Brain (organoid and tissue), 16 donors: ENCODE measurements at places on chromosomes 7 and 10.
A peak's percentile ranks its signal among the peaks of the same experiment; 100 is the strongest.

DNA sequence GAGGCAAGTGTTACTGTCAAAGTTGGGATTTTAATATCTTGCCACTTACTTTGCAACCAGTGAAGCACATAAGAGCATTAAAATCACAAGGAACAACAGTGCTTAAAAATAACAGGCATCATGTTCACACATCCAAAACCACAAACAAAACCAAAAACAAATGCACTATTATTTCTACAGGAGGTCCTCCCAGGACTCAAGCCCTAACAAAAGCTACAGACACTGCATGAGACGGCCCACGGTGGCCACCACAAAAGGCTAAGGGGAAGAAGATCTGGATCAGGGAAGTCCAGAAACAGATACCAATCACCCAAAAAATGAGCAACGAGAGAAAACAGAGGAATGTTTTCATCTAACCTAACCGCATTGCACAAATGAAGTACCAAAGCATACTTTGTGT is 158.4 kb downstream of the ZMYND11 start:
- no peak for DNase-seq

DNA sequence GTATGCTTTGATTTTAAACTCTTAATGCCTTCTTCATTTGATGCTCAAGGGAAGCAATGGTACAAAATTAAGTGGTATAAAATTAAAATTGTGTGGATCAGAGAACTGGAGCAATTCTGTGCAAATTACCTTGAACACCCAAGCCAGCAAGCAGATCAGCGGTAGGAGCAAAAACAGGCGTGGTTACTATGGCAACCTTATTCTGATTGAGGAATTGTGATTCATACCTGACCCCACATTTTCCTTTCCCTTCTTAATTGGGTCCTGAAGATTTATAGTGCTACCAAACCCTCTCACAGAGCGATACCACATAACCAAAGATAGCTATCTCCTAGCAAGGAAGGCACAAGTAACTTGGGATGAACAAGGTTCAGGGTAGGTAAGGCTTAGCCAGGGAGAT is 72.5 kb upstream of the FZD1 start:
- DNase-seq, result peak; percentile 63

DNA sequence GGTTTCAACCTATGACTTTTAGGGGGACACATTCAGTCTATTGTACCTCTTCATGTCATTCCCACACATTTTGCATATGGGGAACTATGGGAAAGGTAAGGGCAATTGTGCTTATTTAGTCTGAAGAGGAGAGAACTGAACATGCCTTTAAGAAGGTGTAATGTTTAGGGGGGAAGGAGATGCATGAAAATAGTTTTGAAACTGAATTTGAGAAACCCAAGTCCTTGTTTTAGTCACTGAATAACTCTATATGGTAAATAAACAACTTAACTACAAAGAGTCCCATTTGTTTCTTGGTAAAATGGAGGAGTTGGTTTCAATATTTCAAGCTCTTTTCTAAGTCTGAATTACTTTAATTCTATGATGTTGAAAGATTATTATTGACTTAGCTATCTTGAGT is 166.1 kb downstream of the DNAJB9 start:
- no peak for DNase-seq

DNA sequence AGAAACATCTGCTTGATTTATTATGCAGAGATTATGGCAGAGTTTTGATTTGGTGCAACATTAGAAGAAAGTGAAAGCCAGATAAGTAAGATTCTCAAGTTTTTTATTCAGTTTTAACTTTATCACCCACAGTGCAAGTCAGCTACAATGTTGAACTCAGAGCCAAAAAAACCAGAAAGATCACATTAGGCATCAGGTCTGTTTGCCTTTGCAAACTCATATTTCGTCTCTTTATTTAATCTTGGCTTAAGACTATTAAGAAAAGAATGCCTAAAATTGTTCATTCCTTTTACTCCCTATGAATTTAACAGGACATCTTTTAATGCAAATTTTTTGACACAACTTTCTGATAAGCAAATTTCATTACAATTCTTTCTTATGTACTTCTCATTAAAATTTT is 76.0 kb upstream of the TMEM26 start:
- no peak for DNase-seq

GRCh38 chr7:138608275-138608674 is 92.9 kb downstream of the SVOPL start:
- peak; percentile 43 for DNase-seq

- no peak for DNase-seq
These were observed 51.6 kb upstream of the ARL4A start for GRCh38 chr7:12635830-12636229.

GRCh38 chr10:200405-200804 is 65.2 kb downstream of the ZMYND11 start:
- no peak for DNase-seq

GRCh38 chr7:104958371-104958865 is 55.6 kb upstream of the KMT2E start:
- no peak for DNase-seq

- peak; percentile 8 for DNase-seq
These were observed 123.1 kb upstream of the CCDC6 start for GRCh38 chr10:60029475-60029874.

DNA sequence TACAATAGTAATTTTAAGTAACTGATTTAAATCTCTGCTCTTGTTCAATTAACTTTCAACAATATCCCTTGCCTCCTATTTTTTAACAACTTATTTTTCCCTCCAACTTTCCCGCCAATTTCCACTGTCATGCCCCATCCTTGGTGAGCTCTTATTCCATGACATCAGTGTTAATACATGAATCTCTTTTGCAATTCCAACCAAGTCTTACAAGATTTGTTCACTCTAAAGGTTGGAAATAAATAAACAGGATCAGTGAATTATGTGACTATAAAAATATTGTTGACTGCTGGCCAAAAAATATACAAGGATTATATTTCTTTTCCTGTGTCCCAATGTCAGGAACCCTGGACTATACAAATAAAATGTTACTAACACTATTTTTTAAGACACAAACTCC is 21.0 kb upstream of the AGMO start:
- DNase-seq, result no peak
